ENCODE measurements at places on chromosomes 12 and 14. TPM values are rescaled to one million over a fixed set of nuclear protein-coding genes. Genes with fewer than 3 reads are reported as not detected.

RBM23 gene
- 48.1 TPM for total RNA-seq

MYH6 gene
- total RNA-seq, result 170 TPM

CMKLR1 gene
- 21.0 TPM for total RNA-seq

ARMH4 gene
- 6.4 TPM for total RNA-seq

DNA sequence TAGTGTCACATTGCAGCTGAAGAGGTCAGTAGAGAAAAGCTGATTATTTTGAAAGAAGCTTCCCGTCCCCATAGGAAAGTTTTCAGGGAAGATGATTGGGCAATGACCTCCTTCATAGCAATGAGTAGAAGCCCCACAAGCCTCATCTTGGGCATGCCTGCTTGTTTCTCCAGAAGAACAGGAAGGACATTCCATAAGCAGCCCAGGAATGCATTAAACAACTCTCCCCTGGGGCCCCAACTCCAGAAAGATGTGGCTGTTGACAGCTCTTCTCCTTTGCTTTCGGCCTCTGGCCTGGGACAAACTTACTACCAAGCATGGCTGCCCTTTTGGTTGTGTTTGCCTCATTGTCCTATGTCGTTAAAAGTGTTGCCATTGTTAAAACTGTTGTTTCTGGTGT, 5.7 kb upstream of the VDR start:
- DNase-seq, result no peak

- DNase-seq, result no peak
Measured at GRCh38 chr14:89540830-89541470, 123.9 kb upstream of the FOXN3 start.

DNA sequence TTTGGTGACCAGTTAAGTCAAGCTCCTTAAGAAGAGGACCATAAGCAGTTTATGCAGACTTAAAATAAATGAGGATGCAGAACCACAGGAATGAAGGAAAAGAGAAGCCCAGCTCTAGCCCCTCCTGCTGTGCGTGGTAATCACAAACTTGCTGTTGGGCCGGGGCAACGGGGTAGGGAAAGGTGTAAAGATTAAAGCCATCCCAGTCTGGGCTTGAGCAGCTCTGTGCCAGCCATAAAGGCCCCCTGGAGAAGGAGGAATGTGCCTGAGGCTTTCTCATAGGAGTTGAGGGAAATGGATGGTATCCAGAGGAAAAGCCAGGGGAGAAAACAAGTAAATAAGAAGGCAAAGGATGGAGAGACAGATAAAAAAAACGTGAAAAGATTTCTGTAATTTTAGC, 25.1 kb downstream of the TEP1 start:
- DNase-seq, result no peak

DNA sequence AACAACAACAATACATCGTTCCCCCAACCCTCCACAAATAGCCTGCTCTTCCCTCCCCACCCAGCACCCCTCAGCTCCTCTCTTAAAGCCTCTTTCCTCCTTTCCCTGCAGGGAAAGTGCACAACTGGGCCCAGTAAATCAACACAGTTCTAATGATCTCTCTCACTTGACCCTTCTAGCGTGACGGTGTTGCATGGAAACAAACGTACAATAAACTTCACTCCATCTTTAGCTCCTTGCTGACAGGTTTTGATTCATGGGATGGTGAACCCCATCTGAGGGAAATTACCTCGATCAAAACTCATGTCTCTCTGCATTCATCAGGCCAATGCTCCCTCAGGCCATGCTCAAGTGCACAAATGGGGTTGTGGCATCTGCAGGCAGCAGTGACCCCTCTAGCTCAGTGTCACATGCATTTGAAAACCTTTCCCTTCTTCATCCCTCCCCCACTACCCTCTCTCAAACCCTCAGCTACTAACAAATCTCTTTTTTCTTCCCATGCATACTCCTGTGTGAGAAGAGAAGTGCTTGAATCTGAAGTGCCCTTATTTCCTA, 22.9 kb downstream of the GDF11 start:
- DNase-seq, result no peak

DNA sequence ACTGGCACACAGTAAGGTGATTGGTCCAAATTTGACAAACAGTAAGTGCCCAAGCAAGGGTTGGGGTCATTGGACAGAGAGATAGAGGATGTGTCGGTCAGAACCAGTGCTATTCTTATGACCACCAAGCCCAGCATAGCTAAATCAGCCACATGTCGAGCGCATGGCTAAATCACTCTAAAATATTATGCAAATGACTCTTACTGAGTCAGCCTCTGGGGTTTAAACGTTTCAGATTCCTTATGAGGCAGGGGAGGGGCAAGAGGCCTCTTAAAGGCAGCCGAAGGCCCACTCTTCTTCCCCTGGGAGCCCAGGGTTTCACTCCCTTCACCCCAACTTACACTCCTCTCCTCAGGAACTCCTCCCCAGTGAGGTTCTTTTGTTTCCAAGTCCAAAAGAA, 603 bp upstream of the ENDOU start:
- DNase-seq, result no peak

DNA sequence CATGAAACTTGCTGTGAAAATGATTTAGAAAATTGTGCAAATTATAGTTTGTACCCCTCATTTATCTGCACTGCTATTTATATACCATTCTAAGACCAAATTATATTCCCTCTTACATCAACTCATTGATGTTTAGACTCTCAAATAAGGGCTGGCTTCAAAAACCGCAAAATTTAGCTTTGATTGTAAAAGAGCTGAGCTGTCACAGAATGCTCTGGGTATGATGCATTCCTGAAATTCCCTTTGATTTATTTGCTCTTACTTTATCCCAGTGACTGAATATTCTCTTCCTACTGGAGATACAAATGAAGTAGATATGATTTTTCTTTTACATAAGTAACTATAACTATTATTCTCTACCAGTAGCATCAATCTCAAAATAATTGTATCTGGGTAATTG, 78.0 kb upstream of the TMTC2 start:
- no peak for DNase-seq

DNA sequence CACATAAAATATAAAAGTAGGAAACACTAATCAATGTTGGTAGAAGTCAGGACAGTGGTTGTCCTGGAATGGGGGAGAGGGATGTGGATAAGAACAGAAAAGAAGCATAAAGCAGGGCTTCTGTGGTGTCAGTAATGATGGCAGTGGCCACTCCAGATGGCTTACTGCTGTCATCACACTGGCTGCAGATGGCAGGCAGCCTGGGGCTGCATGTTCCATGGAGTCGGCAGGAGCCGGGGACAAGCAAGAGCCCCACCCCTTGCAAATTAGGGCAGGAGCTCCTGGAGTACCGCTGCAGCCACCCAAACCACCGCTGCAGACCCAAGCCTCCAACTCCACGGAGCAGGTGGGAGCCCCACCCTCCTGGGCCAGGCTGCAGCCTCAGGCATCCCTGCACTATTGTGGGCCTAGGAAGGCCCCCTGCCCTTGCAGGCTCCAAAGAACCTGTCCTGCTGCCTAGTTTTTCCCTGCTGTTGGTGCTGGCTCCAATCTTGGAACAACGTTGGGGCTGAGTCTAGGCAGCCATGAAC, 28.8 kb upstream of the SLC5A8 start:
- DNase-seq, result no peak

DNA sequence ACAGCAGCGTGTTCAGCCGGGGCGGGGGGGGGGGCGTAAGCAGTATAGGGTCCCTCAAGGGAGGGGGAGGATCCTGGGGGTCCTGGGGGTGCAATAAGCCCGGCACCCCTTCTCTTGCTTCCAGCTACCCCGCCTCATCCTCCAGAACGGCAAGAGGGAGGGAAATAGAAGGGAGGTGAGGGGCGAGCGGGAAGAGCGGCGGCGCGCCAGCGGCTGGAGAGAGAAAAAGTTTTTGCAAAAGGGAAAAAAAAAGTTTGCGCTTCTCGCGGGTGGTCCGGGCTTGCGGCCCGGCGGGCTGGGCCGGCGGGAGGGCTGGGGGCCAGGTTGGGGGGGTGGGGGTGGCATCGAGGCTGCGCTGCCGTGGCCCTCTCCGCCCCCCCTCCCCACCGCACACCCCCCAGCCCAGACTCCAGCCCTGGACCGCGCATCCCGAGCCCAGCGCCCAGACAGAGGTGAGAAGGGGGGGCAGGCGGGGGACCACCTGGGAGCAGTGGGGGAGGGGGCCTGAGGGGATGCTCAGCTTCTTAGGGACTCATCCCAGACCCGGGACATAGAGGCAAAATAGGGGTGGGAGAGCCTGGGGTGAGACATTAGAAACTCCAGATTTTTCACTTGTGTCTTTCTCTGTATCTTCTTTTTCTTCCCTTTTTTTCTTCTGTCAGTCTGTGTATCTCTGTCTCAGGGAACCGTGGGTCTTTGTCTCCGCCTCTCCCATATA, at the start of gene GLI1:
Gene GLI1, plus strand, starts transcription at position 36 of the 718 bp plus-strand sequence. CDS start 3,907 bp downstream, outside the sequence.
- DNase-seq, result no peak

DNA sequence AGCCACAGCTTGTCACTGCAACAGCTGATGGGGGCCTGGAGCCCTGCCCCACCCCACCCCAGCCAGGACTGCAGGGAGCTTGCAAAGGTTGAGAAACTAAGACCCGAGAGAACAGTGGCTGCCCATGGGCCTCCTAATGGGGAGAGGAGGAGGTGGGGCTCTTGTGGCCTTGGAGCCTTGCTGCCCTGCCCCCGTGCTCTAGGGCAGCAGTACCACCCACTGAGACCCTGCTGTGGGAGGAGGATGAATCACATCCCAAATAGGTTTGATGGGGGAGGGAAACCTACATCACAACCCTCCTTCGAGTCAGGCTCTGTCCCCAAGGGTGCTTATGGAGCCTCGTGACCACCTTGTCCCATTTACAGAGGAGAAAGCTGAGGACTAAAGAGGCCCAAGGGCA, 15.9 kb downstream of the HHIPL1 start:
- DNase-seq, result no peak

- no peak for DNase-seq
Measured at GRCh38 chr12:85996280-85996679, 122.2 kb downstream of the NTS start.

GRCh38 chr14:105055334-105055733, 9.9 kb downstream of the GPR132 start:
- DNase-seq, result no peak

- no peak for DNase-seq
Measured at GRCh38 chr12:119841433-119842210, 35.5 kb downstream of the CIT start.

GRCh38 chr12:41917938-41918341, 226.7 kb downstream of the GXYLT1 start:
- no peak for DNase-seq

DNA sequence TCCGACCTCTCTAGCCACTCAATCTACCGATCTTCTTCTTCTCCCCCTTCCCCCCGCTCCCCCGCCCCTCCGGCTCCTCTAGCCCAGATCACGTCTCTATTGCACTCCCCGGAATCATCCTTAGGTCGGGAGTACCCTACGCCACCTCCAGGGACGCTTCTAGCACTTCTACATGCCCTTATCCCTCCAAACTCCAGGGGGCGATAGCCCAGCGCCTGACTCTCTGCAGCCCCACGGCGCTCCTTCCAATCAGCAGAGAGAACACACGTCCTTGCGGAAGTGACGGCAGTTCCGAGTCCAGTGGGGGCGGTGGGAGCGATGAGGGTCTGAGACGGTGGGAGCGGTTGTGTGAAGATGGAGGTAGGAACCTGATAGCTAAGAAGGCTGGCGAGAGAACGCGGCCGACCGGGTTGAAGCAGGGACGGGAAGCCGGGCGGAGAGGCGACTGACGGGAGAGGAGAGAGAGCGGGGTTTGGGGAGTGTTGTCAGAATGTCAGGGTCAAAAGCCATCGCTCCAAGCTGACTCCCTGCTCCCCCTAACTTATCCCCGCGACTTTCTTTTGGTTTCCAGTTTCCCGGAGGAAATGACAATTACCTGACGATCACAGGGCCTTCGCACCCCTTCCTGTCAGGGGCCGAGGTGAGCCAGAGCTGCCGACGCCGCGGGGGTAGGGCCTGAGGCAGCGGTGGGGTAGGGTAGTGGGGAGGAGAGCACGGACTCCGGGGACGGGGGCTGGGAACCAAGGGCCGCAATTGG, at the start of the genes RAB2B and TOX4:
Gene RAB2B, minus strand, starts transcription at position 35 of the 757 bp plus-strand sequence. CDS start 87 bp downstream, outside the sequence.
Gene TOX4, plus strand, starts transcription at position 271 of the 757 bp plus-strand sequence. Its CDS starts 84 bp downstream, at position 355.
- DNase-seq, result peak; percentile 98
